ENCODE measurements at places on chromosomes 5 and 9.
A peak's percentile ranks its signal among the peaks of the same experiment; 100 is the strongest.

- no peak for DNase-seq
Measured at GRCh38 chr9:28502741-28503140, 929.5 kb upstream of the C9orf72 start.

DNA sequence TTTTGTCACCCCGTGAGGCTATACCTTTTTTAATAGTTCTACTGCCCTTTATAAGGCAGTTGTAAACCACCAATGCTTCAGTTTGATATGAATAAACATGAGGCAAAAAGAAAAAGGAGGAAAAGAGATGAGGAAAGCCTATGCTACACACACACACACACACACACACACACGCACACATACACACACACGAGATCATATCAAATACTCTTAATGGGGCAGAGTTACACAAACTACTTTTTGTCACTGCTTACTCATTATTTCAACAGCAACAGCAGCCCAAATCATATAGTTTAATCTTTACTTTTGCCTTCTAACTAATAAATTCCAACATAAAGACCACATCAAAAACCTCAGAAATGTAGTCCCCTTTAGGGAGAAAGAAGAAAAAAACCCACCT, 116.8 kb upstream of the PAM start:
- no peak for DNase-seq

DNA sequence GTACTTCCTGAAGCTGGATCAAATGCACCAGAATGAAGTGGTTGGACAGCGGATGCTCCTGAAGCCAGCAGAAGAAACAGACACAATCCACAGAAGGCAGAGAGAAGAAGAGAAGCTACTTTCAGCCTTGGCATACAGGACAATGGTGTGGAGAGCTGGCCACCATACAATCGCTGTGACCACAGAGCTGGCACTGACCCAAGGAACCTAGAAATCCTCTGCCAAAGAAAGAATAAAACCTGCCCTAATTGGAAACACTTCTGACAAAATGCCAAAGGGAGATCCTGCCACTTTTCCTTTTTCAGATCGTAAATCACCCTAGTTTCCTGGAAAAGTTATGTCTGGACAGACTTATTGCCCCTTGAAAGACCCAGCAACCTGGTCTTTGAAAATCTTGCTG, 77.8 kb downstream of the BAAT start:
- DNase-seq, result no peak

GRCh38 chr9:22645893-22646292, 199.3 kb downstream of the DMRTA1 start:
- DNase-seq, result peak; percentile 18

GRCh38 chr9:127519301-127520166, 68.2 kb downstream of the LRSAM1 start:
- DNase-seq, result peak; percentile 99

DNA sequence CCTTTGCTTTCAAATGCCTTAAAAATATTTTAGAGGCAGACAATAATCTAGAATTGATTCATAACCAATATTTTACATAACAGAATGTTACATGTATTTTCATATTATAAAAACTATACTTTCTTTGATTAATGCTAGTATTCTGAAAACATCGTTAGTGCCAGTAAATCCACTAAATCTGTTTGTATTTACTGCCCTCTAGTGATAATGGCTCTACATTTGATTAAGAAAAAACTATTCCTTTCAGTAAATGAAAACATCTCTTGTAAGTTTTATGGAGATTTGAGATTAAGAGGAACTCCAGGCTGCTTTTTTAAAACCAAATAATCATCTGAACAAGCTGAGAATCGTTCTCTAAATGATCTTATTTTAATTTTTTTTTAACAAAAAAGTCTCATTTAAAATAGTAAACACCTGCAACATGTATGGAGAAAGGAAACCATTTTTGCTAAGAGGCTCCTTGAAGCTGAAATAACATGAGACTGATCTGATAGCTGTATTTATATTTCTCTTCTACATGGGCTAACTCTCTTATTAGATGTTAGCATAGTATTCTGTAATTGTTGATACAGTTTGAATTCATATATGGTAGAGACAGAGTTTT, 424.7 kb downstream of the RAB3C start:
- DNase-seq, result no peak

GRCh38 chr9:8764051-8764450, 964.5 kb upstream of the DMAC1 start:
- no peak for DNase-seq

GRCh38 chr9:107705521-107705920, 216.0 kb upstream of the KLF4 start:
- DNase-seq, result no peak

DNA sequence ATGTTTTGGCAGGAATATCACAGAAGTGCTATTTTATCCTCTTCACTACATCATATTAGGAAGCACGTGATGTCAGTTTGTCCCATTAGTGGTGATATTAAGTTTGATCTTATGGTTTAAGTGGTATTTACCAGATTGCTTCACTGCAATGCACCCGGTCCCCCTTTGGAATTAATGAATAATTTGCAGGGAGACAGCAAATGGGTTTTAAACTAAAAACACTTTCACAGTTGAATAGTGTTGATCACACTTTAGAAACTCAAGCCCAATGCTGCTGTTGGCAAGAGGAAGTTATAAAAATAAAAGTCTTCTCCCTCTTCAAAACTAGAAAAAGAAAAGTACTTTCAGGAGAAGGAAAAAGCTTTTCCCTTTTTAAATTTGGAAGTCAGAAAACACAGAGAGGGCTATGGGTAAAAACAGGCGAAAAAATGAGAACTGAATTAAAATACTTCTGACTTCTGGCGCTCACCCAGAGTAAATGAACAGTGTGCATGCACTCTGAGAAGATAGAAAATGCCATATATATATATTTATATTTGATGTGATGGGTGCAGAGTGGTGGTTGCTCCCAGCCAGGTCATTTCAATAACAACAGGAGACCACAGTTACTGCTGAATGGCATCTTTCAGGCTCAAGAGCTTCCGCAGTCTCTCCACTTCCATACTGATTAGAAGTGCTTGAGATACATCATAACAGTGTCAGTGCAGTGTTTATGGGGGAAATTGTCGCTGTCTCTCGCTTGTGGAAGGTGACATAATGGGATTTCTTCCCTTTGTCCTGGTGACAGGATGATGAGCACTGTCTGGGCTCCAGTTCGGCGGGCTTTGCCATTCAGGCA, 278.0 kb downstream of the ZSWIM6 start:
- no peak for DNase-seq

DNA sequence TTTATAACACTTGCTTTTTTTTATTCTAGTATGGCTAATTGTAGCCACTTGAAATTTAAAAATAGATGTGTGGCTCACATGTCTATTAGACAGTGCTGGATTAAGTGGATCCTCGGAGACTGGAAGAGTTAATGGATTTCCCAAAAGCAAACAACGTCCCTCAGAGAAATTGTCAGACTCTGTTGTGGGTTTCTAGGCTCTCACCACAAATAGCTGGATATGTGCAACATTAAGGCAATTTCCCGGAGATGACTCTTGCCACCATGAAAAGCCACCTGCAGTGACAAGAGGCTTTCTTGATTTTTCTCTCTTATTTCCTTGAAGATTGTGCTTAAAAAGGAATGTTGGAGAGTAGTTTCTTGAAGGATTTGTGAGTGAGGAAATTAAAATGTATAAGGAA, 43.2 kb downstream of the TMEM167A start:
- no peak for DNase-seq

GRCh38 chr9:4065054-4065453, 234.8 kb downstream of the GLIS3 start:
- DNase-seq, result no peak

DNA sequence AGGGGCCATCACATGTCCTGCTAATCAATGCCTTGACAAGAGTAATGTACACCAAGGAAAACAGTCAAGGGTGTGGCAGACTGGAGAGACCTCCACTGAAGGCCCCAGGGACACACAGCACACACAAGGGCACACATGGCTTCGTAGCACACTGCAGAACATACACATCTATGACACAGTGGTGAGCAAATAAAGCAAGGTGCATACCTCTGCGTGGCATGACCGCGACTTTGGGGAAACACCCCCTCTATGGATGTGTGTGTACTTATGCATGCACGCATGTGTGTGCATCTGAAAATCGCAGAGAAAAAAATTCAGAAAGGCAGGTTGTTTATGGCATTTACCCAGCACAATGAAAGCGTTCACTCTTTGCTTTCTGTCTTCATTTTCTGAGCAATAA, 20.5 kb downstream of the SEMA4D start:
- DNase-seq, result no peak

- no peak for DNase-seq
Measured at GRCh38 chr9:17905781-17906175, 326.9 kb downstream of the SH3GL2 start.

DNA sequence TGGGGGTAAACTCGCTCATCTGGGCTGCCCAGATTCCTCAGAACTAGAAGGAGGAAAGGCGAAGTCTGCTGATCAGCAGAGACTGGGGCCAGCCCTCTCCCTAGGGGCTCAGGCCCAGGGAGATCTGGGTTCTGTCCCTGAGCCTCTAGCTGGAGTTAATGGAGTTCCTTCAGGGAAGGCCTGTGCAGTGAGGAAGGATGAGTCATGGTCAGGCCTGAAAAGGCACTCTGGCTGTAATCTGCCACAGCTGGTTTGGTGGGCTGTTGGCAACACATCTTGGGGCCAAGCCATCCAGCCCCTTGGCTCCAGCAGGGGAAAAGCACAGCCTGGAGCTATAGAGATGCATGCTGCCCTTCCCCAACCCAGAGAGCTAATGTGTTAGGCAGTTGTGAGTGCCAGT, 459.6 kb downstream of the PRELID2 start:
- DNase-seq, result no peak
